ENCODE measurements at places on chromosomes 11 and 22.

GRCh38 chr11:57637626-57638004 lies 12.1 kb downstream of the YPEL4 start:
- no peak for DNase-seq

DNA sequence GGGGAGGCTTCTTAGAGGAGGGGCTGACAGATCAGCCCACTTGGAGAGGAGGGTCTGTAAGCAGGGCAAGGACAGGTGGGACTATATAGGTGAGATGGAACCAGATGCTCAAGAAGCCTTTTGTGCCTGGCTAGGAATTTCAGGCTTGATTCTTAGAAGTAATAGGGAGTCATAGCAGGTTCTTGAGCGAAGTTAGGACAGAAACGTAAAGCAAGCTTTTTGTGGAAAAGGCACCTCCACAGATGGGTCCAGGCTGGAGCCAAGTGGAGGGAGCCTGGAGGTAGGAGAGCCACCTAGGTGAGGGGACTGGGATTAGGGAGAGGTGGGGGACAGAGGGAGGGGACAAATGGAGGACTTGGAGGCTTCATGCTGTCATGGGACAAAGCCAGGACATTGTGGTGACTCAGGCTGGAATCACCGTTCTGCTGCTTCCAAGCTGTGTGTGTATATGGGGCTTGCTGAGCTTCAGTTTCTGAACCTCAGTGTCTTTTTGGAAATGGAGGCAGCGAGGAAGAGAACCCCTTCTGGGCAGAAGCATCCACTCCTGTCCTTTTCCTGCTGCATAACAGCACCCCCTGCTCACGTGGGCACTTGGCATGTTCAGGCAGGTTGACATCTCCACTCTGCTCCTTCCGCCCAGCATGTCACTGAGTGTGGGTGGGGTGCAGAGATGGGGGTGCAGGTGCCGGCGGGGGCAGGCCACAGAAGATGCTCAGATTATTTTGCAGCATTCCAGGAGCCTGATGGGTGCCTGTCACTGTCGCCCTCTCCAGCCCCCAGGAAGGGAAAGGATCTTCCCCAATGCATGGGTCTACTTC lies 58.0 kb downstream of the MCM5 start:
- DNase-seq = no peak

GRCh38 chr11:38089726-38090125 lies 1491.7 kb upstream of the RAG2 start:
- DNase-seq = peak; percentile 0

GRCh38 chr22:19892257-19892879 lies 37.7 kb upstream of the GNB1L start:
- no peak for DNase-seq

DNA sequence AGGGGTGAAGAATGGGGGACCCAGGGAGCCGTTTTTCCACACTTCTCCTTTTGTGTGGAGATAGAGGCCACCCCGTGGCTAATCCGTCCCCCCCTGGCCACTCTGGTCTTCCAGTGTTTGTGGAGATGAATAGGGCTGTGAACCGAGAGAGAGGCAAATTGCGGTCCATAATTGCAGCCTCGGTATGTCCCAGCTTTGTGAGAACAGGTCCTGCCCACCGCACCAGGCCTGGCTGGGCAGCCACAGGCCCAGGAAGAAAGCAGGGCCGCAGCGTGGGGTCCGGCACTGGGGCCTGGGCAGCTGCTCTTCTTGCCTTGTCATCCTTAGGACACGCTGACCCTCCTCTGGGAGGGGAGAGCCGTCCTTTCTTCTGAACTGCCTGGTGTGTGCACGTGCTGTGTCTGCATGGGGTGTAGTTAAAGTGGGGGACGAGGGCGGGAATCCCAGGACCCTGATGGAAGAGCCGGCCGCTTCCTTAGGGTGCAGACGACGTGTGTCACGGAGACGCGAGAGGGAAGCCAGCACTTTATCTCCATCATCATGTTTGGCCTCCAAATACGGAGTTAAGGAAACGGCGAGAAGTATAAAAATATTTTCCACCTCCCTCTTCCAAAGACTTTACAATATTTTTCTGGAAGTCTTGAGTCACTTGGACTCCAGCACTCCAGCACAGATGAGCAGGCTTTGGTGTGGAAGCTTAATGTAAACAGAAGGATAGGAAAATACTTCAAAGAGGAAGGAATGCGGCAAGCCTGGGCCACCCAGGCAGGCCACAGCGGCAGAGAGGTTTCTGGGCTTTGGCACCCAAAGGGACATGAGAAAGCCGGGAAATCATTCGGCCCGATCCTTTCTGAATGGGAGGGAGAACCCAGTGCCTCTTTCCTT lies 1248.4 kb downstream of the BRD1 start:
- DNase-seq = peak; percentile 49
